ENCODE measurements at places on chromosomes 1 and 21.

DNA sequence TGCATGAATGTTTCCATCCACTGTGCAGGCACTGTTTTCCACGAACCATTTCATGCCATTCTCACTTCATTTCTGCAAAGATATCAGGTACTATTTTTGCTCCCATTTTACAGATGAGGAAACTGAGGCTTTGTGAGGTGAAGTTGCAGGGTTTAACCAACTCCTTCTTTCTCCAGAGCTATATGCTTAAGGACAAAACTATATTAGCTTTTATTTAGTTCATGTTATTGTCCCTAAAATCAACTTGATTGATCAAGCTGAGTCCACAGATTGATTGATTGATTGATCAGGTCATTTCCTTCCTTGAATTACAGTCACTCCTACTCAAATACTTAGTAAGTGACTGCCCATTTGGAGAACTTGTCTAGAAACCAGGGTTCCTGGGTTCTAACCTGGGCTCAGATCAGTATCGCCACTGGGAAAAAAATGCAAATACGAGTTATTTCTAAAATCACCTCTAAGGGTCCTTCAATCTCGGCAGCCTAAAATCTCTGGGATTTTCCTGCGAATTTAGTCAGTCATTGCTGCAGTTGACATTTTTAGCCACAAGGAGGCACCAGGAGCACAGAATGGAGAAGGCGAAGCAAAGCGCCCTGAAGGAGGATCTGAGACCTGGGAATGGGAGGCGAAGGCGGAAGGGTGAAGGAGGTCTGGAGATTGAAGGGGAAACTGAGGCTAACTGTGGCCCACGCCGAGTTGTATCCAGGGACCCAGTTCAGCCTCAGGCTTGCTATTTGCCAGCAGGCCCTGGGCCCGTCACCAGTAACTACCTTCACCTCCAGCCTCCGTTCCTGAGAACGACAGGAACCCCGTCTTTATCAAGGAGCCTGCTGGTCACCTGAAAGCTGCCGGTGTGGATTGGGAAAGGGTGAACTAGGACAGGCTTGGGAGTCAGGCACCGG is 14.3 kb upstream of the MUL1 start:
- peak; percentile 33 for DNase-seq

DNA sequence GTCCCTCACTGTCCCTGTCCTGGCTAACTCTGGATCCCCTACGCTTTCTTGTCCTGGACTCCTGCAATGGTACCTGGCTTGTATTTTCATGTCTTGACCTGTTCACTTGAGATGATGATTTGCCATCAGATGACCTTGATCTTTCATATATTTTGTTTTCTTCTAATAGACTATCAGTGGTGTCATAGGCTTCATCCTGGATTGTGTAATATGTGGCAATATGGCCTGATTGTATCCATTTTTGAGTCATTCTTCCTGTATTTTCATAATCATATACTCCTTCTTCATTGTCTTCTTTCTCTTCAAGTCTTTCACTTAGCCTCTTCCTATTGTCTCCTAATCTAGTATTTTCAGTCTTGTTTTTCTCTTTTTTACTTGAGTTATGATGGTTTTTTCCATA is 11.1 kb downstream of the FLG start:
- DNase-seq, result no peak

- DNase-seq, result no peak
Measured at GRCh38 chr1:99970713-99971255, 988 bp downstream of the SLC35A3 start.

GRCh38 chr1:209774592-209774991 is 9.8 kb downstream of the C1orf74 start:
- DNase-seq, result no peak

GRCh38 chr1:6491480-6491962 is at the start of gene PLEKHG5:
Gene PLEKHG5 (minus strand): TSS chr1:6491667. CDS start chr1:6477571, 14,096 bp downstream.
- DNase-seq, result no peak

DNA sequence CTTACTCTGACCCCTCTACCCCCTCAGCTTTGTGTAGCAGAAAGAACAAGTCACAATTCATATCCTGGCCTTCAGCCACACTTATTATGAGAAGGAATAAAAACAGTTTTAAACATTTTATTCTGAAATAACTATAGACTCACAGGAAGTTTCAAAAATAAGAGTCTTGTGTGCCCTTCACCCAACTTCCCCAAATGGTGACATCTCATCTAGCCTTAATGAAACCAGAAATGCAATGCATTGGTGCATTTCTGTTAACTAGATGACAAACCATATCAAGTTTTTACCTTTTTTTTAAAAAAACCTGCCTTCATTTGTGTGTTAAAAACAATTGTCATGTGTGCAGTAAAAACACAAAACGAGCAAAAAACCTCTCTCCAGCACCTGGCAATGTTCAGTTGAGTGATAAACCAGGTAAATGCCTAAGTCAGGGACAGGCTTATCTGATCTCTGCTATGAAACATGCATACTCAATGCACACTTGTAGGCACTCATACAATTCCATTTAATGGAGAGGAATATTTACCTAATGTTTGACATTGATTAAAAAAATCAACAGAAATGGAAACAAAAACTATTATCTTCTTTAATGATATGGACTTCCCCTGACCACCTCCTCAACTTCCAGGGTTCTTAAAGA is 51.5 kb downstream of the SH3BGR start:
- DNase-seq, result no peak

- no peak for DNase-seq
Measured at GRCh38 chr1:157703981-157704380, 3.4 kb upstream of the FCRL3 start.

DNA sequence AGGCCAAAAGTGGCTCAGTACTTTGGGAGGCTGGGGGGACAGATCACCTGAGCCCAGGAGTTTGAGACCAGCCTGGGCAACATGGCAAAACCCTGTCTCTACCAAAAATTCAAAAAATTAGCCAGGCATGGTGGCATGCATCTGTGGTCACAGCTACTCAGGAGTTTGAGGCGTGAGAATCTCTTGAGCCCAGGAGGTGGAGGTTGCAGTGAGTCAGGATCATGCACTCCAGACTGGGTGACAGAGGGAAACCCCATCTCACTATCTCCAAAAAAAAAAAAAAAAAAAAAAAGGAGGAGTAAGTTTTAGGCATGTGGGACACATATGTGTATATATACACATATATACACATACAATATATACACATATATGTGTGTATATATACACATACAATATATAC is 165.3 kb upstream of the DPYD start:
- DNase-seq, result no peak

- no peak for DNase-seq
Measured at GRCh38 chr21:24163539-24163938, 1443.7 kb downstream of the MRPL39 start.

DNA sequence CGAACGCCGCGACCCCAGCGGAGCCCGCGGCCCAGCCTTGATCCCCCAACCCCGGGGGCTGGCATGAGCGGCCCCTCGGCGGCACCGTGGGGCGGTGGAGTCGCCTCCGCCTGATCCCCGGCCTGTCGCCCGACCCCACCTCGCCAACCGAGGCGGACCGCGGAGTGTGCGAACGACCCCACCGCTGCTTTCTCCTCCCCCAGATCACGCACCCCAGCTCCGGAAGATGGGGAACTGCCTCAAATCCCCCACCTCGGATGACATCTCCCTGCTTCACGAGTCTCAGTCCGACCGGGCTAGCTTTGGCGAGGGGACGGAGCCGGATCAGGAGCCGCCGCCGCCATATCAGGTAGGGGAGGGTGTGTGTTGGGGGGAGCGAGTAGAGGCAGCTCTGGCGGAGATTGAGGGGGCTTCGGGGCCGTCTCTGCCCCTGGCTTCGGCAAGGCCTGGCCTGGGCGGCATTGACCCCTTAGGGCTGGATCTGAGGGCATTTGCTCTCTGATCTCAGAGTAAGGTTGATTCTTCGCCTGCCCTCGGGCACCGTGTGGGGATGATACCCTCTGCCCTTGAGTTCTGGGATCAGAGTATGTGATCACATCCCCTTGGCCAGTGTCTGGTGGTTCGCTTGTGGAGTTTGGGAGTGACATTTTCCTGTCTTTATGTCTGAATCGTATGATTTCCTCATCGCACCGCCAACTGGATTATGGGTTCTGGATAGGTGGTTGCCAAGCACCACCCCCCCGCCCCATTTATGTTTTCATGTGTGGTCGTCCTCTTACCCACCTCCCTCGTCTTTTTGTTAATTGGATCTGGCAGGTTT is 668 bp downstream of the RNF11 start:
- peak; percentile 13 for DNase-seq

GRCh38 chr1:210598135-210598652 is 269.5 kb downstream of the HHAT start:
- DNase-seq, result no peak

- DNase-seq, result no peak
Measured at GRCh38 chr1:162740755-162741154, 49.7 kb upstream of the HSD17B7 start.

- DNase-seq, result no peak
Measured at GRCh38 chr1:94970783-94971182, 43.9 kb upstream of the CNN3 start.

DNA sequence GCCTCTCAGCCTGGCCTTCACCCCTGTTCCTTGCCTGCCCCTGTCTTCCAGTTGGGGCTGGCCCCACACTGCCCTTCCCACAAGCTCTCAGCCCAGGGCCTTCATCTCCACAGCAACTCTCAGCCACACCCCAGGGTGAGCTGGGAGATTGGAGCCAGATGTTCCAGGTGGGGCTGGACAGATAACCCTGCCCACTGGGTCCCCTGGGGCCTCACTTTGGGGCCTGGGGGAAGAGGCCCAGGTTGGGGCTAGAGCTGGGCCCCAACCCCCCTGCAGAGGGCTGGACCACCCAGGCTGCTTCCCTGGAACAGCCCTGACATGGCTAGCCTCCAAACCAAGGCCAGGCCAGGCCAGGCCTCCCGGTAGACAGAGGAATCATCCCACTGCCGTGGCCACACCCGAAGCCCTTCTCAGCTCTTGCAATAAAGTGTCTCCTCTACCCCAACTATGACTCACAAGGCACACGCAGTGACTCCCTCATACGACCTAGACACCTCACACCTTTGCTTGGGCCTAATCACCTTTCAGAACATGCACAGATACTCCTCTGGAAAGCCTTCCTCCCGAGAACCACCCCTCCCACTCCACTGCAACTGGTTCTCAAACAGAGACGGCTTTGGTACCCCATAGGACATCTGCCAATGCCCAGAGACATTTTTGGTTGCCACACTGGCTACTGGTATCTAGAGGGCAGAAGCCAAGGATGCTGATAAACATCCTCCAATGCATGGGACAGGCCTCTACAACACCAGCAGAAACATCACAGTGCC is 22.2 kb downstream of the SLC2A1 start:
- DNase-seq, result peak; percentile 42

DNA sequence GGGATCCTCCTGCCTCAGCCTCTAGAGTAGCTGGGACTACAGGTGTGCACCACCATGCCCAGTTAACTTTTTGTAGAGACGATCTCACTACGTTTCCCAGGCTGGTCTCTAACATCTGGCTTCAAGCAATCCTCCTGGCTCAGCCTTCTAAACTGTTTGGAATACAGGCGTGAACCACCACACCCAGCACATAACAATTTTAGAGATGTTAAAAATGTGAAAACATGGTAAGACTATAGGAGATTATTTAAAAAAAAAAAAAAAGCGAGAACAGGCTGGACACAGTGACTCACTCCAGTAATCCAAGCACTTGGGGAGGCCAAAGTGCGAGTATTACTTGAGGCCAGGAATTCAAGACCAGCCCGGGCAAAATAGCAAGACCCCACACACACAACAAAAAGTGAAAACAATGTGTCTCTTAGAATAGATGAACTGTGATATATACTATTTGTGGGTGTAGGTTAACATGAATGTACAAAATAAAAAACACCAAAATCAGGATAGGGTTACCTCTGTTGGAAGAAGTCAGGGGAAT is 19.6 kb downstream of the CCDC18 start:
- no peak for DNase-seq

- no peak for DNase-seq
Measured at GRCh38 chr1:95562230-95562629, 328.2 kb downstream of the RWDD3 start.

DNA sequence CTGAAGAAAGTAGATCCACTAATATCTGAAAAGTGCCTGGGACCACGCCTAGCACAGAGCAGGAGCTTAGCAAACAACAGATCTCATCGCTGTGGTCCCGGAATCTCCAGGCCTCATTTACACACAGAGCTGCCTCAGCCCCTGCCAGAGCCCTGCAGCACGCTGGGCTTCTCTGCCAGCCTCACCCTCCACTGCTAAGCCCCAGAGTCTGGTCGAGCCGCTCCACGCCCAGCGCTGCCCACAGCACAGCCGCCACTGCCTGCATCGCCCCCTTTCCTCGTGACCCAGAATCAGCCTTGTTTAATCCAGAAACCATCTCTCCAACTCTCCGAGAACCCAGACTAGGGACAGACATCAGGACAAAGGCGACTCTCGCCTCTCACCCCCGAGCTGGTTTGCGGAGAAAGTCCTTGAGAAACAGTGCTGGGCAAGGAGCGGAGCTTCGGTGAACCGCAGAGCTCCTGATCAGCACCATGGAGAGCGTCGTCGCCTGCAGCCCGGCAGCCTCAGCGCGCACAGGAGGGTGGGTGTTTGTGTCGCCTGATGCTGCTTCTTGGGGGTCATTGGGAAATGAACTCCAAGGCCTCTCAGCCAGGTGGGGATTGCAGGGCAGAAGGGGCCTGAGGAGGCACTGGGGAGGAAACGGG is 145.1 kb downstream of the NPHP4 start:
- no peak for DNase-seq

GRCh38 chr1:28538286-28538685 is 14.6 kb upstream of the TRNAU1AP start:
- no peak for DNase-seq

DNA sequence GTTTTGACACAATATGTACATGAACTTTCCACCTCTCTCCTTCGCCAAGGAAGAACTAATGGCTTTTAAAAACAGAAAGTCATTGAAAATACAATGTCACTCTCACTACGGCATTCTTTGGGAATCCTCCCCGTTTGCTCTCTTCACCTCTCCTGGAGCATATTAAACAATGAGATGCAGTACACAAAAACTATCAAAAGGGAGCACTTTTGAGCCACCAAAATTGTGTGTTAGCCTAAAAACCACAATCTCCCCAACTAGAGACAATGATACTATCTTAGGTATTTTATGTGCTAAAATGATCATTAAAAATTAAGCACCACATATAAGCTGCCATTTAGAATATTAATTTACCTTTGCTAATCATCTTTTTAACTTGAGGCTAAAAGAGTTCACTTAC is 425.5 kb downstream of the KCTD3 start:
- no peak for DNase-seq

DNA sequence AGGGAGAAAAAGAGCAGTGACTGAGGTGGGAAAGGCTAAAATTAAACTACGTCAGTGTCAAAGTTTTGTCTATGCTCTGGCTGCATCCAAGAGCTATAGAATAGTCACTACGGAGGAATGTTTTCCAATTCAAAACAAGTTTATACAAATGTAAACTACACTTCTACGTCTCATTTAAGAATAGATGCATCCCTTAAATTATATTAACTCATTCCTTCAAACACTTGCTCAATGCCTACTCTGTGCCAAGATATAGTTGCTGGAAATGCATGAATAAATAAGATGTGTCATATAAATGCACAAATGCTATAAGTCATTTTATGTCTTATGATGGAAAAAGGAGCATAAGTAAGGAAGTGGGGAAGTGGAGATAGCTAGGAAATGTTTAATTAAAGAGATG is 4.2 kb upstream of the COLGALT2 start:
- DNase-seq, result no peak

GRCh38 chr1:232183266-232183800 is 446.6 kb downstream of the SIPA1L2 start:
- DNase-seq, result no peak

GRCh38 chr21:30306884-30307283 is 13.2 kb downstream of the KRTAP26-1 start:
- no peak for DNase-seq

Data from activated gamma-delta T cell treated with anti-CD3 and anti-CD28 coated beads, Interleukin-2, amount 50 U/mL, for 16 hours (primary cell).